ENCODE measurements at places on chromosomes 4 and X.

DNA sequence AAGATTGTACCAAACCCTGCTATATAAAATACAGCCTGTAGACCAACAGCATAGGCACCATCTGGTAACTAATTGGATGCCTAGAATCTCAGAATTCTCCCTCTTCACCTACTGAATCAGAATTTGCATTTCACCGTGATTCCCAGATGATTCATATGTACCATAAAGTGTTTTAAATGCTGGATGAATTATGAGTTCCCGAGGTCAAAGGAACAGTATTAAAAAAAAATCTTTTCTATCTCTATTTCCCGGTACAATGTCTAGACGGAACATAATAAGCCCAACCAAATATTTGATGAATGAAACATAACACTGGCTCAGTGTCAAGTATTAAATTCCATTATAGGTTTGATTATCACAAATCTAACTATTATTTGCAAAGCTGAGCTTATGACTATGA, 280.0 kb downstream of the ANKRD50 start:
- DNase-seq, result no peak

DNA sequence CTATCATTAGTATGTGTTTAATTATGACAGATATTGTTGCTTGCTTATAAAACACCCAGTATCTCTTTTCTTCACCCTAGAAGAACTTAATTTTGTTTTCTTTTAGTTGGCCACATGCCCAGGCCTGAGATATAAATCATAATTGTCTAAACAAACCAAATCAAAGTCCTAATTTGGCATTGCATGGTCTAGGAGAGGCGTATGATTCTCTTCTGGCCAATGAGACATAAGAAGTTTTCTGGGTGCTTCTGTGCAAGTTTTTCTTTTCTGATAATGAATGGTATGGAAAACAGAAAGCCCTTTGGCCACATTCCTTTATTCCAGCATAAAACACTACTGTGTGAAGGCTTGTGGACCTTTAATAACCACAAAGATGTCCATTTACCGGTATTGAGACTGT, 192.9 kb upstream of the CTSO start:
- no peak for DNase-seq

DNA sequence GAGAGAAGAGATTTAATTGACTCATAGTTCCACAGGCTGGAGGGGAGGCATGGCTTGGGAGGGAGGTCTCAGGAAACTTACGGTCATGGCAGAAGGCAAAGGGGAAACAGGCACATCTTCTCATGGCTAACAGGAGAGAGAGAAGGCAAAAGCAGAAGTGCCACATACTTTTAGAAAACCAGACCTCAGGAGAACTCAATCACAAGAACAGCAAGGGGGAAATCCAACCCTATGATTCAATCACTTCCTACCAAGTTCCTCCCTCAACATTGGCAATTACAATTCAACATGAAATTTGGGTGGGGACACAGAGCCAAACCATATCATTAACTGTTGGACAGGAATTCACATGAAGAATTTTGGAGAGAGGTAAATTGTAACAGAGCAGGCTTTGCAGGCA, 485.3 kb upstream of the PITX2 start:
- no peak for DNase-seq

DNA sequence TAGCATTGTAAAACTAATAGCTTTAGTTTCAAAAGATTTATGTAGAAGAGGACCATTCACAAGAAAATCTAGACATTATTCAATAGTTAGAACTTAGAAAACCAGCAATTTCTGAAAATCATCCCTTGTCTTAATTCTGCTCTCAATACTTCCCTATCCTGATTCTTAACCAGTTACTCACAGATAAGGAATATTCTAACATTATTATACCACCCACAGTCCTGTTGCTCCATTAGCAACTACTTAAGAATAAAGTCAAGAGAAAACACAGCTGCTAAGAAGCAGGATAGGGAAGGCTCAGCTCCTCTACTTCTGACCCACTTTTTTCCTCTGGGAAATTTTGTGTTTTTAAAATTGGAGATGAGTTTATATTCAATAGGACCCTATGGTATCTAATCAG, 47.7 kb downstream of the PHKA1 start:
- DNase-seq, result no peak

DNA sequence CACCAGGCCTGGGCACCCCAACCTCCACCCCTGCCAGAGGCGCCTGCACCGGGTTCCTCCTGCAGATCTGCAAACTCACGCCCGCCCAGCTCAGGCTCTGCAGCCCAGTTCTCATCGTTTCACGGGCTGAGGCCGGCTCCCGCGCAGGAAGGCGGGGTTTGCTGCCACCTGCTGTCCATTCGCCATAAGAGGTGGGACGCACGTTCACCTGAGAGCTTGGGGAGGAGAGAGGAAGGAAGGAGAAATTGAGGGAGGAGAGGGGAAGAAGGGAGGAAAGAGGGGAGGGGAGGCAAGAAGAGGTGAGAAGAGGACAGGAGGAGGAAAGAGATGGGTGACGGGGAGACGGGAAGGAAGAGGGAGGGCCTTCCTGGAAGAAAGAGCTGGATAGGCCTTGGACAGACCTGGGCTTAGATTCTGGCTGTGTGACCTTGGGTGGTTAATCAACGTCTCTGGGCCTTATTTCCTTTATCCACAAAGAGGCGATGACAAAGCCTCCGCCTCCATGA, 114.5 kb downstream of the ADRA2C start:
- DNase-seq, result peak; percentile 51

DNA sequence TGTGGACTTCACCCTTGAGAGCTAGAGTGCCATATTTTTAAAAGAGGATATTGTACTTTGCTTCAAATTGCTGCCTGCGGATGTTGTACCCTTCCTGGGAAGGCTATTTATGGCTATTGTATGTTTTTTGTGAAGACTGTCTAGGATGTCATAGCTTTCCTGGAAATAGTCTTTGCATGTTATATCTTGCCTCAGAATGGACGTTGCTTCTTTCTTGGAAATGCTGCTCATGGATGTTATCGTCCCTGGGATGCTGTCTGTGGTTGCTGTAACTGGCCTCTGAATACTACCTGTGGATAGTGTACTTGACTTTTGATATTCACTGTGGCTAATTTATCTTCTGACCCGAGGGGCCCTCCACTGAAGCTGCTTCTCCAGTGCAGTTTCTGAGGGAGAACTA, 146.8 kb downstream of the ENOX2 start:
- no peak for DNase-seq

- no peak for DNase-seq
Observed at GRCh38 chr4:169861593-169861992, 103.8 kb upstream of the HPF1 start.

- DNase-seq, result no peak
Observed at GRCh38 chrX:42399632-42400024, 378.3 kb downstream of the PPP1R2C start.

GRCh38 chrX:57156397-57157049, 19.3 kb upstream of the SPIN2A start:
- DNase-seq, result no peak

- DNase-seq, result no peak
Observed at GRCh38 chr4:2858451-2859217, 15.0 kb downstream of the ADD1 start.

DNA sequence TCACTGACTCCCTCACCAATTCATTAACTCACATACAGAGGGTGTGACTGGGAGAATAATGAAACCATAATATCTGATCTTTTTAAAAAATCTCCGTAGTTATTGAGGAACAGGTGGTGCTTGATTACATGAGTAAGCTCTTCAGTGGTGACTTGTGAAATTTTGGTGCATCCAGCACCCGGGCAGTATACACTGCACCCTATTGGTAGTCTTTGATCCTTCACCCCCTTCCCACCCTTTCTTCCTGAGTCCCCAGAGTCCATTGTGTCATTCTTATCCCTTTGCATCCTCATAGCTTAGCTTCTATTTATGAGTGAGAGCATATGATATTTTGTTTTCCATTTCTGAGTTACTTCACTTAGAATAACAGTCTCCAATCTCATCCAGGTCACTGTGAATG, 1143.8 kb downstream of the PCDH19 start:
- DNase-seq, result no peak

- no peak for DNase-seq
Observed at GRCh38 chr4:53935780-53936179, 128.6 kb downstream of the CHIC2 start.

DNA sequence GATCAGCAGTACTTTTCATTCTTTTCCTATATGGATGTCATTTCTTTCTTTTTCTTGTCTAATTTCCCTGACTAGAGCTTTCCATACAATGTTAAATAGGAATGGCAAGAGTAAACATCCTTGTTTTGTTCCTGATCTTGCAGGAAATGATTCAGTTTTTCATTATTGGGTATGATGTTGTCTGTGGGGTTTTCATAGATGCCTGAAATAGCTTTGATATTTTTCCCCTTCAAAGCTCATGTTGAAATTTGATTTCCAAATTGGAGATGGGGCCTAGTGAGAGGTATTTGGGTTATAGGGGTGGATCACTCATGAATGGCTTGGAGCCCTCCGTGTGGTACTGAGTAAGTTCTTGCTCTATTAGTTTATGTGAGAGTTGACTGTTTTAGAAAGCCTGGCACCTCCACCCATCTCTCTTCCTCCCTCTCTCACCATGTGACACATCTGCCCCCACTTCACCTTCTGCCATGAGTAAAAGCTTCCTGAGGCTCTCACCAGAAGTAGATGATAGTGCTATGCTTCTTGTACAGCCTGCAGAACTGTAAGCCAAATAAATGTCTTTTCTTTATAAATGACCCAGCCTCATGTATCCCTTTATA, 22.3 kb upstream of the VSIG1 start:
- no peak for DNase-seq

DNA sequence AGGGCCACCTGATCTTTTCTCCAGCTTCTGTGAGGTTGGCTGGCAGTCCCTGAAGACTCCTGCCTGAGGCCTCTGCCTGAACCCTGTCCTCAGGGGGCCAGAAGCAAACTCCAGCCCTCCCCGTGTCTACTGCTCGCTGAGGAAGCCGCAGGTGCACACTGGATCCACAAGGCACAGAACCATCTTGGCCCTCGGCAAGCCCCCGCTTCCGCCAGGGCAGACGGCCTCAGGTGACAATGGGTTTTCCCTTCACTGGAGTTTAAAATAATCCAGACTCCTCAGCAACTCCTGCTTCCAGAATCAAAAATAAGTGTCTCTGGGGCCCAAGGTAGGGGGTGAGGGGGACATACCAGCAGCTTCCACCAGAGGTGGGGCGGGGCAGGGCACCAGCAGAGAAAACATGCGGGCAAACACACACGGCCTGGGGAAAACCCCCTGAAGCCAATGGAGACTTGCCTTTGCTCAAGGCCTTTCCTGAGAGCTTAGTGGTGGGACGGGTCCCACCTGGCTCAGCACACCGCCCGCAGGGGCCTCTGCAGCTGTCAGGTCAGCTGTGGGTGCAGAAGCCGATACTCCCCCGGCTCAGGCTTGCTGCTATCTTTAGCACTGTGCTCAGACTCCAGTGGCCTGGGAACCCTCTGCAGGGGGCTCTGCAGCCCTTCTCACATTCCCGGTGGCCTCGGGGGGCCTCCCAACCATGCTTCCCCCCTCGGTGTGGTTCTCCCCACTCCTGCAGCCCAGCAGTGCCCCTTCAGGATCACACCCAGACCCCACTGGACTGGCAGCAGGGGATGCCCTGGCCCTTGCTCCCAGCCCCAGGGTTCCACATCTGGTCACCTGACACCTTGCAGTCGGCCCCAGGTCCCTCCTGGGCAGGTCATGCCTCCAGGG, 1.9 kb downstream of the MYL5 start:
- no peak for DNase-seq

- no peak for DNase-seq
Observed at GRCh38 chrX:135095715-135096114, 24.6 kb downstream of the ETDB start.

DNA sequence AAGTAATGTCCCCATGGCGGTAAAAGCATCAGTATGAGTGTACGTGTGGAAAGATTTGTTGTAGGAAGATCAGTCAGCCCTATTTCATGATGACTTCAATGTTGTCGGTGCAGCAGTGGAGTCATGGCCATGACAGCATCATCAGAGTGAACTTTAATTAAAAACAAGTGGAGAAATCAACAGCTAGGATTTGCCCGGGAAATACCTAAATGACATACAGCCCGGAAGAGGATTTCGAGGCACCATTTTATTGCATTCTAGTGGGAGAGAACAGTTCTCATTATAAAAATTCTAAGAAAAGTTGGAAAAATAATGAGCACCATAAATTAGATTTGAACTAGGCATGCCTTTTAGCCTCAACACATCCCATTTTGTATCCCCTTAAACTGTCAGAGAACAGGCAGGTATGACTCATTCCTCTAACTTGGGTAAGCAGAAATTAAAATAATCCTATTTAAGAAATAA, 170.1 kb downstream of the SHROOM3 start:
- no peak for DNase-seq

- DNase-seq, result no peak
Observed at GRCh38 chr4:81628489-81628888, 156.8 kb upstream of the RASGEF1B start.

- DNase-seq, result no peak
Observed at GRCh38 chrX:112259375-112259774, 176.8 kb upstream of the TRPC5 start.

DNA sequence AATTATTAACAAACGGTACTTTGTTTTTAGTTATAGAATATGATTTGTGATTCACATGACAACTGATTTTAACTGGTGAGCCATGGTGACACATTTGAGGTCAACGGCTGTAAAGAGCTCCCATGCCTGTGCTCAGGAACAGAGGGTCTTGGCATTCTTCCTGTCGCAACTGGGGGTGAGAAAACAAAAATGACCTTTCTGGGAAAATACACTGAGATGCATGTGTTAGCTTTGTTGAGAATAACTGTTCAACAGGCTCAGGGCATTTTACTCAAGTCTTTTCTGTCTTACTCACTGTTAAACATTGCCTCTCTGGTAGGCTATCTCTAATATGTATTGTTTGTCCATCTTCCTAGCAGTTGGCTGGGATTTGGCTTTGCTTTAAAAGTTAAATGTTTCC, 57.1 kb upstream of the HPGD start:
- no peak for DNase-seq

- DNase-seq, result no peak
Observed at GRCh38 chr4:25834411-25835107, 28.2 kb downstream of the SEL1L3 start.

- DNase-seq, result no peak
Observed at GRCh38 chr4:113290666-113291065, 241.2 kb downstream of the ANK2 start.

GRCh38 chr4:110195561-110196205, 2.7 kb downstream of the ELOVL6 start:
- DNase-seq, result no peak

GRCh38 chrX:50165727-50166126, 35.1 kb downstream of the AKAP4 start:
- DNase-seq, result no peak

GRCh38 chrX:139739138-139739537, 31.2 kb upstream of the MCF2 start:
- DNase-seq, result no peak

- DNase-seq, result no peak
Observed at GRCh38 chrX:78754917-78755316, 7.4 kb downstream of the LPAR4 start.

GRCh38 chrX:39955625-39956024, 142.1 kb downstream of the BCOR start:
- DNase-seq, result no peak

- DNase-seq, result no peak
Observed at GRCh38 chr4:165788686-165789463, 84.2 kb upstream of the TLL1 start.

GRCh38 chr4:80112236-80112635, 39.2 kb upstream of the ANTXR2 start:
- DNase-seq, result no peak
